ENCODE measurements at places on chromosomes 12 and 14.

GRCh38 chr14:21940887-21941856, 267.6 kb upstream of the OR4E1 start:
- DNase-seq = peak; percentile 34

DNA sequence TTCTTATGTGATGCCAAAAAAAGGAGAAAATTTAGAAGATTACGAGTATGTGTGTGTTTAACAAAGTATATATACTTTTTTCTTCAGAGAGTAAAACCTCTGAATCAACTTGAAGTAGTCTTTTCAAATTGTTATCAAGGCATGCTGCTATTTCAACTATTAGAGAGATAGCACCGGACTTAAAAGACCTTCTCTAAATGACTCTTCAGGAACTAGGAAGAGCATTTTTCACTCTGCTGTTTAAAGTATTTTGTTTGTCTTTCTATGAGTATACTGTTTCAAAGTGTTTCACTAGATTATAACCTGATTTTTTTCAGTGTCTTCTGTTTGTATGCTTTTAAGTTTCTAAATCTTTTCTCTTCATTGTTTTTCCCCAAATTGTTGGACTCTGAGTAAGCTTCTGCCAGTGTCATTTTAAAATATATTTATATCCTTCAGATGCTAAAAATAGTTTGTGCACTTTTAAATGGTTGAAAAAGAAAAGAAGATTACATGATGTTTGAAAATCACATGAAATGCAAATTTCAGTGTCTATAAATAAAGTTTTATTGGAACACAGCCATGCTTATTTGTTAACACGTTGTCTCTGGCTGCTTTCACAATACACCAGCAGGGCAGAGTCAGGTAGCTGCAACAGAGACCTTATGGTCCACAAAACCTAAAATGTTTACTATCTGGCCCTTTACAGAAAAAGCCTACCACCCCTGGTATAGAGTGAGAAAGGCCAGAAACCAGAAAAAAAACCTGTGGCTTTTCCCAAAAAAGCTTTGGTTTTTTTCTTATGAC, 21.3 kb downstream of the CRADD start:
- DNase-seq = no peak

- no peak for DNase-seq
These were observed 89.1 kb upstream of the ZDHHC17 start for GRCh38 chr12:76674669-76675315.

- DNase-seq = no peak
These were observed 47.9 kb upstream of the NAV3 start for GRCh38 chr12:77782766-77783165.

Measured in activated CD4-positive, alpha-beta T cell treated with anti-CD3 and anti-CD28 coated beads for 36 hours (primary cell).